ENCODE measurements at places on chromosomes 4 and X. TPM values are rescaled to one million over a fixed set of nuclear protein-coding genes. Genes with fewer than 3 reads are reported as not detected.

Gene ATP2B3
- under 0.01 TPM for total RNA-seq

Gene DUSP9
- total RNA-seq = 0.09 TPM

Gene CFAP99
- not detected for total RNA-seq

Gene VGLL1
- total RNA-seq = not detected

Gene DUSP21
- not detected for total RNA-seq

Gene TRIML2
- total RNA-seq = 0.43 TPM

Gene CCKAR
- not detected for total RNA-seq

Gene NWD2
- under 0.01 TPM for total RNA-seq

Gene HHIP
- total RNA-seq = 61.1 TPM

Gene POU4F2
- not detected for total RNA-seq

Gene ADAM29
- not detected for total RNA-seq

Gene NUP62CL
- 0.11 TPM for total RNA-seq

Gene GLRA2
- not detected for total RNA-seq

Gene NSUN7
- total RNA-seq = under 0.01 TPM

Gene VCX
- not detected for total RNA-seq

Gene ITM2A
- total RNA-seq = 79.4 TPM

Gene LRP2BP
- total RNA-seq = 0.95 TPM

Gene MSANTD1
- 0.09 TPM for total RNA-seq

Gene OPRPN
- not detected for total RNA-seq

Gene NDST4
- not detected for total RNA-seq

Gene CLDN22
- not detected for total RNA-seq

Gene APLN
- total RNA-seq = 3.4 TPM

Gene TLR10
- not detected for total RNA-seq

Gene MGST2
- 86.3 TPM for total RNA-seq

Gene SOD3
- under 0.01 TPM for total RNA-seq
